ENCODE measurements at places on chromosomes 3 and 15.

DNA sequence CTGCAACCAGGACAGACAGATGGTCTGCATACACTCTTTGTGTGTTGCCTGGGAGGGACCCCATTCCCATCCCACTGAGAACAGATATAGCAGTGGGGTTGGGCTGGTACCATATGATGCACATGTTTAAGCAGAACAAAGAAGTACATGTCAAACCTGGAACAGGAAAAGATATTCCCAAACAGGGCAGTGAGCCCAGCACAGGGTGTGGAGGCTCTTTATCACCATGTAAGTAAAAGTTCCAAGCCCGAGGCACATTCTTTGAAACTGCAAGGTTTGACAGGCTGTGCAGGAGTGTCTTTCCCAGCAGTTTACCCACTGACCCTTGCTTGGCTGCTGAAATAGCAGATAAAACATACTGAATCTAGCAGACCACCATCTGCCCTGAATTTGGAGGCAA is 5.3 kb upstream of the ZNF445 start:
- no peak for DNase-seq

- DNase-seq = no peak
These were observed 56.6 kb upstream of the APEH start for GRCh38 chr3:49617390-49618013.

DNA sequence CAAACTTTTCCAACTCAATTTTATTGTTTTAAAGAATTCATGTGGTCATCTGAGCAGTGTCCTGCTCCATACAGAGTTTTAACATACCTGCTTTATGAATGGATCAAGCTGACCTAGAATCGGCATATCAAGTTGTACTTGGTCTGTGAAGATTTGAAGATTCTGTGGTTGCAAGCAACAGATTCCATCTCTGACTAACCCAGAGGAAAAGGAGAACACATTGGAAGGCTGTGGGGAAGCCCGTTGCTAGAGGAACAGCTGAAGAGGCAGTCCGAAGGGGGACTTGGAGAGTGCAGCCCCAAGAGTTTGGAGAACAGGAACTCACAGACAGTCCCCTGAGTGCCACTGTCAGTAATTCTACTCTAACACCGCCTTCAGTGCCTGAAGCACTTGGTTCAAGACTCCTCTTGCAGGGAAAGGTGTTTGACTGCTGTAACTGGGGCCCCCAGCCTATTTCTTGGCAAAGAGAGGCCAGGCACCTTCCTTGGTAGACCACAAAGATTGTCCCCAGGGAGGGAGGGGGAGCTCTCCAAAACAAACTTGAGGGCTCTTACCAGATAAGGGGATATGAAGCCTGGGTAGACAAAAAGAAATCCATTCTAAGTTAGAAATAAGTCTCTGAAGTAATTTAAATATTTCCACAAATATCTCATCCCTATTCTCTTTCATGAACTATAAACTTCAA is 88.8 kb downstream of the LARS2 start:
- no peak for DNase-seq

GRCh38 chr3:128581566-128581965 is 69.1 kb downstream of the RPN1 start:
- DNase-seq = no peak

GRCh38 chr15:74791667-74792066 is 9.8 kb downstream of the CSK start:
- no peak for DNase-seq

- DNase-seq = no peak
These were observed 143.4 kb upstream of the BCL6 start for GRCh38 chr3:187888701-187889100.

GRCh38 chr3:188323067-188323842 is 169.3 kb downstream of the LPP start:
- peak; percentile 40 for DNase-seq

GRCh38 chr3:25381083-25381482 is 47.0 kb upstream of the RARB start:
- no peak for DNase-seq

DNA sequence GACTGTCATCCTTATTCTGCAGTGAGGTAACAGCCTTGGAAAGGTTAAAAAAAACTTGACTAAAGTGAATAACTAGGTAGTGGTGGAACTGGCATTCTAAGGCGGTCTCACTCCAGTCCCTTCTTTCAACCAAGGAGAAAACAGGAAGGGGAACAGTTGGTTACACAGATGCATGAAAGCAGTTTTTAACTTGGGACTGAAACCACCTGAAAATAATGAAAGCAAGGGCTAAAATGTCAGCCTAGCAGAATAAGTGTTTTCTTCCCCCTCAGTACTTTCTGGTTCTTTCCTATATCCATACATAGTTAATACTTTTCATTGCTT is 748 bp upstream of the AVEN start:
- no peak for DNase-seq

GRCh38 chr3:171245796-171246765 is 214.1 kb downstream of the TNIK start:
- no peak for DNase-seq

DNA sequence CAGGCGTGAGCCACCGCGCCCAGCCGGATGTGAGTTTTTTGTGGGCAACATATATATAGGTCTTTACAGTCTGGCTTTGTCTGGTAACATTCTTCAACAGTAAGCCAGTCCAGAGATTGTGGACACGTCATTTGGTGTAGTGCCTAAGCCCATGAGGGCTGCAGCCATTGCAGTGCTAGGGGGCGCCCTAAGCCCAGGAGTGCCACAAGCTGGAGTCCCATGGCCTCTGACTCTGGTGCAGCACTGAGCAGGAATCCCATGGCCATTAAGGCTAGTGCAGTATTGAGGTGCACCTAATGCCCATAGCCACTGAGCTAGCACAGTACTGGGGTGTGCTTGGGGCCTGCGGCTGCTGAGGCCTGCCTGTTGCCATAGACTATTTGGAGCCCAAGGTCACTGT is 136.4 kb upstream of the NDN start:
- no peak for DNase-seq

DNA sequence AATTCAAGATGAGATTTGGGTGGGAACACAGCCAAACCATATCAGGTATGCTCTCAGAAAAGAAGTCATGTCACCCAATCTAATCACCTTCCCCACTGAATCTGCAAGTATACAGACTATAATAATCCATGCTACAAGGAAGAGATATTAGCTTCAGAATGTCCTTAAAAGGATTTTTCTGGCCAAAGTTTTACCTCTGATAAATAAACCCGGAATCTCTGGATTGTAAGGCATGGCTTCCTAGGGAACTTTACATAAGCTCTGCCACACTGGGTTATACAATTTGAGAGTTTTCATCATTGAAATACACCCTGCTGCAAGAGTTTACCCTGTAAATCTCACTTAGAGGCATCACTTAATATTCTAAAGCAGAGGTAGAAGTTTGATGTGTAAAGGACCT is 330.5 kb upstream of the KCNMB2 start:
- no peak for DNase-seq

DNA sequence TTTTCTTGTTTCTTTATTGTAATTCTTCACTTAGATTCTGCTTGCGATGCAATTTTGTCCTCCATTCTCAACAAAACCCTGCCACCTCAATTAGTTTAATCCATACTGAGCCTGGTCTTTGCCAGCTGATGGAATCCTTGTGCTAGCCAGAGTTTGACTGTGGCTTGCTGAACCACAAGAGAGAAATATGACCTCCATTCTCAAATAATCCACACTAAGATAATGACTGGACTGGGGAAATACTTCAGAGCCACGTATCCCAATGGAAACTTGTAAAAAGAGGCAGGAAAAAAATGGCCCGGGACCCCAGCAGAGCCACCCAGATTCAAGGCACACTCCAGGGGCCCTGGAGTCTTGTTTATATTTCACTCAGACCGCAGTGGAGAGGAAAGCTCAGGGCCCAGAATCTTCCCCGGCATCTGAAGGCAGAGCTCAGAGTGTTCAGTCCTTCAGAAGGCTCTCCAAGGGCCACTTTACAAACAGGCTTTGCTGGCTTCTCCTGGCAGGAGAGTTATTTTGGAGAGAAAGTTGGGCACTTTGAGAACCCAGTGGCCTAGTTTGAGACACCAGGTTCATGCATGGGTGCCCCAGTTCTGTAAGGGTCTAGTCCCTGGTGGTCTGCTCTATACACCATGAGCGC is 62.7 kb downstream of the SSUH2 start:
- DNase-seq = no peak

DNA sequence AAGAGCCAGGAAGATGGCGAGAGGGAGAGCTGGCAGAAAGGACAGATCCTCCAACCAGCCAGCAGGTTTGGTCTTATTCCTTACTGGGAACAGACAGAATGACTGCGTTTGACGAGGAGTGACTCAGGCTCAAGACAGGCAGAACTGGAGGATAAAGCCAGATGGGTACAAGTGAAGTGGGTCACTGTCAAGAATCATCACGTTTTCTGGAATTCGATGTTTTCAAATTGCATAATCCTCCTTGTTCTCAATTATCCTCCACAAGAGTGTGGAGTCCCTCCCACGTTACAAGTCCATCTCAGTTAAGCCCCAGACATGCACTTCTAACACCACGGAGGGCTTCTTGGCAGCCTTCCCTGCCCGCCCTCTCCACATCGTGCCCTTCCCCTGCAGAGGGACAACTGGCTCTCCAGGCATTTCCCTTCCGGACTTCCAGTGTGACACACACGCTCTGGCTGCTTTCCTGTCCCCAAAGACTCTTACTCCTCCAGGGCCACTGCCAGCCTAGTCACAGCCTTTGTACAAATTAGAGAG is 183.1 kb downstream of the CHST2 start:
- no peak for DNase-seq

- DNase-seq = no peak
These were observed 16.8 kb downstream of the MYO5C start for GRCh38 chr15:52278636-52279367.

- DNase-seq = no peak
These were observed 105.6 kb downstream of the ARNT2 start for GRCh38 chr15:80509800-80510199.

GRCh38 chr3:196533260-196533681 is 18.1 kb upstream of the SMCO1 start:
- no peak for DNase-seq

DNA sequence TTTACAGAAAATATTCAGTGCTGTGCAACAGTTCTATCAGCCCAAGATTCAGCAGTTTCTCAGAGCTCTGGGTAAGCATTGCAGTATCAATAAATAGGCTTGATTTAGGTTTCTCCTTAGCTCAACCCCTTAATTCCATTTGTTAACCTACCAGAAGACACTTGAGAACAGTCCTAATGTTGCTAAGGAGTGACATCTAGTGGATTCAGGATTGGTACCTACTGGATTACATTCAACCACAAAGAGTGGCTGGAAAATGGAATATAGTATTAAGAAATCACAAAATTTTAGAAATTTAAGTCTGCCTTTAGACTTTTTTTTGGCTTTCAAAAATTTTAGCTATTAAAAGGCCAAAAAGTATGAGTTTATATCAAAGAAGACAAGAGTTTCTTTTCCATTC is 34.7 kb downstream of the POLG start:
- no peak for DNase-seq

- DNase-seq = no peak
These were observed 98.4 kb downstream of the VGLL4 start for GRCh38 chr3:11545186-11545851.

- no peak for DNase-seq
These were observed 11.0 kb downstream of the PGPEP1L start for GRCh38 chr15:98996624-98997023.

- no peak for DNase-seq
These were observed 467.4 kb upstream of the BCHE start for GRCh38 chr3:166304584-166304983.

- DNase-seq = no peak
These were observed 32.4 kb downstream of the PYDC2 start for GRCh38 chr3:191493336-191493735.

DNA sequence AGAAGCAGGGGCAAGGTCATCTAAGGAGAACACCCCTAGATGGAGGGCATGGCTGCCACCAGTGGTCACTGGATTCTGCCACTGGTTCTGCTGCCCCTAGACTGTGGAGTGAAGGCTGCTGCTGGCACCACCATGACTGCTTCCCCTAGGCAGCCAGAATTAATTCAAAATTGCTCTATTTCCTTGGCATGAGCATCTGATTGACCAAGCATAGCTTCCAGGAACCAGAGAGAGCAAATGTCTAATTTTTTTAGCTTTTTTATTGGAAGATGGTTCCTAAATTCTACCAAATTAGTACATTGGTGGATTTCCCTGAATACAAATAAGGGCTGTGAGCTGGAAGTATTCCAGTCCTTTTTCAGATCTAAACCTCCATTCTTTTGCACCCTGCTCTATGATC is 270.2 kb upstream of the GBE1 start:
- no peak for DNase-seq

DNA sequence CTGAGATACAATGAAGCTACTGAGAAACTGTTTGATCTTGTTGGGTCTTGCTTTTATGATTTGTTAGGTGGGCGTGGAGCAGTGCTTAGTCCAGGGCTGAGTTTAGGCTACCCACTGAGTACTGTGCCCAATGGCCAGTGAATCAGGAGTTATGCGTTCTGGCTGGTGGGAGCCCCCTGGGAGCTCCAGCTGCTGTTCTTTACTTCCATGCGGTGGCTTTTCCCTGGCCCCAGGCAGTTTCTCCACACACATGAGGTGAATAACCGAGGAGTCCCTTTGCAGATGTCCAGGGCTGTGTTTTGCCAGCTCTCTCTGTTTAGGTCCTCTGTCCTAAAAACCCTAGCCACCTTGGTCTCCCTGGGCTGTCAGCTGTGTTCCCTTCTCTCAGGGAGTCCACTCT is 106.5 kb downstream of the KLF13 start:
- no peak for DNase-seq

DNA sequence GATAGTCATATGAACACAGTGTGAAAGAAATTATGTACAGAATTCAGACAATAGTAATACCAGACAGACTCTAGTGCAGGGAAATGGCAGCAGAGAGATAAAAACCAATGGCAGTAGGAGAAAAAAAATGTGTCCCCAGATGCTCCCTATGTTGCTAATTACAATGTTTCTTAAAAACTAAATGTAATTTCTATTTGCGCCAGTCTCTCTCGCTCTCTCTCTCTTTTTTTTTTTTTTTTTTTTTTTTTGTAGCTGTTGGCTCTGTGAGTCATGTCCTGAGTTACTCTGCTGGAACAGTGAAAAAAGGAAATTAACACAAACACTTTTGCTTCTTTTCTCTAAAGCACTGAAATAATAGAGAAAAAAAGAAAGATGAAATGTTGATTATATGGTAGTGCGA is 871.9 kb downstream of the GBE1 start:
- DNase-seq = no peak

DNA sequence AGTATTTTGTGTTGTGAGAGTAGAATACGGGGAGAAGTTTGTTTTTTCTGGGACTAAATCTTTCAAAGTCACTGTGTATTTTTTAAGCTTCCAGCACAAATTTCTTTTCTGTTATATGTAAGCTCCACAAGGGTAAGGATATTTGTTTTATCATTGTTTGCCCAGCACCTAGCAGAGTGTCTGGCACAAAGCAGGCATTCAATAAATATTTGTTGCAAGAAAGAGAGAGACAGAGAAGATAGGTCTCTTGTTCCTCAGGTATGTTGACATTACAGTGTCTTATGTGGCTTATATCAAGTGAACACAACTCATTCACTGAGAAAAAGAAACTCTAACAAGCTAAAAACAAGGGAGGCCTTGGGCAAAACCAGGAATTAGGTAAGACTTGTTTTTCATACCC is 26.6 kb upstream of the FNDC3B start:
- DNase-seq = no peak

- DNase-seq = no peak
These were observed 87.5 kb upstream of the MELTF start for GRCh38 chr3:197117114-197117513.
